ENCODE measurements at places on chromosomes 2 and 18.

DNA sequence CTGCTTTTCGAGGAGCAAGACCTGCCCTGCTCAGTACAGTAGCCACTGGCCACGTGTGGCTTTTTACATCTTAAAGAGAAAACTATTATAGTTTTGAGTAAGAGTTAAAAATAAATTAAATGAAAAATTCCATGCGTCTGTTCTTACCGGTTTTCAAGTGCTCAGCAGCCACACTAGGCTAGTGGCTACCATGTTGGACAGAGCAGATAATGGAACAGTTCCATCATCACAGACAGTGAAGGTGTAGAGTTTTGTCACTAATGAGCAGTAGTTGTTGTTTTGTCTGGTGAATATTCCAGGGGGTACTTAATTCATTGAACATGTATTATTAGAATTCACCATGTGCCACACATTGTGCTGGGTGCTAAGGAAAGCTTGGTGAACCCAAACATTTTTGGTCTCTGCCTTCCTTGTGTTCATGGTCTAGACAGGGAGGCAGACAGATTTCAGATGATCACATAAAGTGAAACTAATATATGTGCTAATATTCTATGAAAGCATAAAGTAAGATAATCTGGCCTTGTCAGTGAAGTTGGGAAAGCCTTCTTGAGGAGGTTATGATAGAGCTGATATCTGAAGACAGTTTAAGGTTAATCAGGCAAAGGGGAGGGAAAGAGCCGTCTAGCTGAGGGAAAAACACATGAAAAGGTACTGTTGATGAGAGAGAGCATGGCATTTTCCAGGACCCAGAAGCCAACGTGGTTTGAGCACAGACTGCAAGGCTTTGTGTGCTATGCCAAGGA, 1.4 kb downstream of the ALMS1 start:
- no peaks in the 10 kb centered on the region for H3K36me3 ChIP-seq
- H3K27me3 ChIP-seq: no peaks in the 10 kb centered on the region
- peak overlapping the region; percentile 69 for H3K4me3 ChIP-seq
- peak overlapping the region; percentile 86 for H3K27ac ChIP-seq
- DNase-seq: no peak
- H3K4me1 ChIP-seq: peaks cover 8% of the 10 kb centered on the region

DNA sequence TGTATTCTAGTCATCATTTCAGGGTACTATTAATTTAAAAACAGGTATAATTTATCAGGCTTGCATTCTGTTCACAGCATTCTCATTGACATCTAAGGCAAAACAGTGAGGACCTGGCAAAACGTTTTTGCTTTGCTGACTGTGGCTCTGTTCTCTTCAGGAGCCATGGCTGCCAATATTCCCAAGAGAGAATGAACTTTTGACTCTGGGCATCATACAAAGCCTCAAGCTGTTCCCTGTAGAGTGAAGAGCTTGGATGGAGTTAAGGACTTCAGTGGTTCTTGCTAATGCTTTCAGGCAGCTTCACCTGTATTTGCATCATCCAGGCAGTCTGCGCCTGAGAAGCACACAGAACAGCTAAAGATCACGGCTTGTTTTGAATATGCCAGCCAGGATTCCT, 65.9 kb upstream of the CAVIN2 start:
- H3K4me1 ChIP-seq: no peaks in the 10 kb centered on the region
- no peak overlapping the region for H3K4me3 ChIP-seq
- no peak for DNase-seq
- no peaks in the 10 kb centered on the region for H3K36me3 ChIP-seq

DNA sequence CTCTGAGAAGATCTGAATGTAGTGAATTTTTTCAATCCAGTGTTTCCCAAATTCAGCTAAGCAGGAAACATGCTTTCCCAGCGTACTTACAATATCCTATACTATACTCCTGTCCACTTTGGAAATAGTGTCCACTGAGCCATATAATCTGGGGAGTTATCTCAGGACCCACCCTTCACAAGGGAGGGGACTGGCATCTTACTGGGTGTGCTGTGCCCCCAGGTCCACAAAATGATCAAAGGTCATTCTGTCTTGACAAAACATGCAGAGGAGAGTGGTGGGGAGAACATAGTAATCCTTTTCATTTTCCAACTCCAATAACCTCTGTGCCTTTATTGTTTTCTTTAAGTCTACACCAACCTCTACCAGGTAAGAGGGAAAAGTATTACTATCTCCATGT, 79.8 kb upstream of the DAPL1 start:
- no peak overlapping the region for H3K4me3 ChIP-seq
- H3K36me3 ChIP-seq: no peaks in the 10 kb centered on the region
- no peaks in the 10 kb centered on the region for H3K4me1 ChIP-seq
- peak overlapping the region; percentile 8 for H3K27ac ChIP-seq

- H3K36me3 ChIP-seq: no peaks in the 10 kb centered on the region
- H3K4me3 ChIP-seq: no peak overlapping the region
- H3K27ac ChIP-seq: no peak overlapping the region
- no peaks in the 10 kb centered on the region for H3K4me1 ChIP-seq
Observed at GRCh38 chr2:71925268-71926088, 222.2 kb downstream of the CYP26B1 start.

GRCh38 chr18:42922363-42922762, 193.1 kb downstream of the RIT2 start:
- H3K4me3 ChIP-seq: no peak overlapping the region
- H3K4me1 ChIP-seq: no peaks in the 10 kb centered on the region
- no peaks in the 10 kb centered on the region for H3K27me3 ChIP-seq
- H3K36me3 ChIP-seq: no peaks in the 10 kb centered on the region

DNA sequence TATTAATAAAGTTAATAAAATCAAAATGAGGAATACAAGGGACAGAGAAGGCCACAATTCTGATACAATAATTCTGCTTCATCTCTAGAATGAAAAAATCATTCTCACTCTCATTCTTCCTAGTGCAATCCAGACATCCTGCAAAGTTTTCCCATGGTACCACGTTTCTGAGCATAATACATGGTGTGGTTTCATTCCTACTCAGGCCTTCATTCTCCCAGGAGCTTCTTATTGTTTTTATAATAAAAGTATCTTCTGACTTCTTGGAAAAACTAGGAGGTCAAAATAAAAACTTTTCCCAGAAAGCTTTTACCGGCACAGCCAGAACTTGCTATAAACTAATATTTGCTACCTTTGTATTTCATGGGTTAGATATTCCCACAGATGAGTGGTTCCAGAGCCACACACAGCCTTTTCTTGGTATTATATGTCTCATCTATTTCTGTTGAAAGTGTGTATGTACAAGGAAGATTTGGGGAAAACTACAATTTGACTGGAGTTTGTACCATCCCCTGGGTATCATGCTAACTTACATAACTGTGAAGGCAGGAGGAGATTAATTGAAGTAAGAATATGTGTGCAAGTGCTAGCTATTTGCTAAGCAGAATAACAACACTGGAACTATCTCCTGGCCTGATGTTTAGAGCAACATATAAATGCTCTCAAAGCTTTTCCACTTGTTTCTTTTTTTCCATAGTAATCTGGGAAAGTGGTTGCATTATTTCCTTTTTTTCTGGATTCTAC, 82.3 kb downstream of the NRXN1 start:
- H3K4me3 ChIP-seq: no peak overlapping the region
- H3K36me3 ChIP-seq: no peaks in the 10 kb centered on the region
- no peaks in the 10 kb centered on the region for H3K4me1 ChIP-seq

DNA sequence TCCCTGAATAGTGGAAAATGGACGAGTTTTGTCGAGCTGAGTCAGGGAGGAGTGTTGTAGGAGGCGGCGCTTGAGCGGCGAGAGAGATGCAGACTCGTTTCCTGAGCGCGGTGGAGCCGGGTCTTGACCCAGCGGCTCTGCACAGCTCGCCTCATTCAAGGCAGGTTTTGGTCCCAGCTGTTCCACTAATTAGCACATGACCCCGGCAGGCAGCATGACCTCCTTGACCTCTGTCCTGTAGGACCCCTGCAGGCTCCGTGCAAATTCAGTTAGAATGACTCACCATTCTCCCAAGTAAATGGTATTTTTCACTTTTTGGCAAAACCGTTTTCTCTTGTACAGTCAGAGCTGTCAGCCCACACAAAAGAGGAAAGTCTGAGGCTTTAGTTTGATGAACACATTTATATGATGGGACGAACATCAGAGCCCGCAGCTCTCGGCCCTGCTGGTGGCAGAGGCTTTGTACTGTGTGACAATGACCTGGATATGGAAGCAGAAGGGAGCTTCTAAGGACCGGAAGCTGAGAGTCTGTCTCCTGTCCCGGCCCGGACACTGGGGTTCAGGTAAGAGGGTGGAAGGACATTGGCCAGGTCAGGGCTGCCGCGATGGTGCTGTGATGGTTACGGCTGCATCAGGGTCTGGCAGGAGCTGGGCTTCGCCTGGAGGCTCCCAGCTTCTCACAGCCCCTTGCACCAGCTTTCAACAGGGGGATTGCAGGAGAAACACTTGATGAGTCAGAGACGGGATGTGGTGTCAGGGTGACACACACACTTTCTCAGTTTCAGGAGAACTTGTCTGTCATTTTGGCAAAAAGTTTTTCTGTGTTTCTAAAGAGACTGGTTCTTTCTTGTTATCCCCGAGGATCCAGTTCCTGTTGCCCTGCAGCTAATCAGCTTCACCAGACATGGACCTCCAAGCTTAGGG, 29.9 kb upstream of the ALKAL2 start:
- no peaks in the 10 kb centered on the region for H3K27me3 ChIP-seq
- DNase-seq: no peak
- H3K36me3 ChIP-seq: no peaks in the 10 kb centered on the region
- H3K27ac ChIP-seq: no peak overlapping the region

- no peak for DNase-seq
- H3K4me1 ChIP-seq: peaks cover 46% of the 10 kb centered on the region
- H3K4me3 ChIP-seq: peak overlapping the region; percentile 34
- peak overlapping the region; percentile 70 for H3K27ac ChIP-seq
Observed at GRCh38 chr2:46547223-46548102, 68.1 kb downstream of the TMEM247 start.

GRCh38 chr2:12415536-12415935, 301.2 kb upstream of the TRIB2 start:
- H3K27me3 ChIP-seq: no peaks in the 10 kb centered on the region
- no peaks in the 10 kb centered on the region for H3K36me3 ChIP-seq
- H3K4me1 ChIP-seq: no peaks in the 10 kb centered on the region
- H3K4me3 ChIP-seq: no peak overlapping the region
- DNase-seq: no peak
- no peak overlapping the region for H3K27ac ChIP-seq

GRCh38 chr18:77081390-77081778, 51.2 kb downstream of the MBP start:
- no peaks in the 10 kb centered on the region for H3K27me3 ChIP-seq
- no peaks in the 10 kb centered on the region for H3K36me3 ChIP-seq
- H3K4me1 ChIP-seq: peaks cover 13% of the 10 kb centered on the region
- no peak overlapping the region for H3K4me3 ChIP-seq
- no peak for DNase-seq
- no peak overlapping the region for H3K27ac ChIP-seq

DNA sequence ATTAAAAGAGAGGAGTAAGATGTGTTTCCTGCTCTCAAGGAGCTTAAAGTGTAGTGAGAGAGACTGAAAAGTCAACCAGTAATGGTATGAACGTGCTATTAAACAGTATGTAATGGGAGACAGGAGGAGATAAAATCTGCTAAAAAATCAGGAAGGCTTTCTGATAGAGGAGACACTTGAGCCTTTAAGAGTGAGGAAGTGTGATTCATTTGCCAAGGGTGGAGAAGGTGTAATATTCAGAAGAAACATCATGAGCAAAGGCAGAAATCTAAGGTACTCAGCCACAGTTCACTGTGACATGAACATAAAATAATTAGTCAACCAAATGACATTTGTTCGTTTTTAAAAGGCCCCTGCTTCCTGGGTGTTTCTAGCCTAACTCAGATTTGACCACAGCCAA, 137.8 kb upstream of the SKOR2 start:
- no peaks in the 10 kb centered on the region for H3K36me3 ChIP-seq
- no peak overlapping the region for H3K27ac ChIP-seq

GRCh38 chr2:55763721-55764120, 70.1 kb upstream of the PNPT1 start:
- no peak overlapping the region for H3K4me3 ChIP-seq
- no peak overlapping the region for H3K27ac ChIP-seq
- H3K36me3 ChIP-seq: no peaks in the 10 kb centered on the region
- no peaks in the 10 kb centered on the region for H3K27me3 ChIP-seq
- DNase-seq: no peak
- peaks cover 5% of the 10 kb centered on the region for H3K4me1 ChIP-seq

GRCh38 chr2:211741966-211742365, 796.6 kb downstream of the ERBB4 start:
- H3K4me1 ChIP-seq: no peaks in the 10 kb centered on the region
- no peak for DNase-seq
- no peak overlapping the region for H3K27ac ChIP-seq

GRCh38 chr2:194062401-194062800, 1594.6 kb upstream of the SLC39A10 start:
- H3K27me3 ChIP-seq: no peaks in the 10 kb centered on the region
- H3K4me3 ChIP-seq: no peak overlapping the region
- no peak overlapping the region for H3K27ac ChIP-seq
- no peaks in the 10 kb centered on the region for H3K36me3 ChIP-seq
- no peaks in the 10 kb centered on the region for H3K4me1 ChIP-seq

All from ascending aorta (tissue), 2 donors.